Midbrain (tissue), 1 donor: ENCODE measurements at places on chromosomes 2 and 18.

DNA sequence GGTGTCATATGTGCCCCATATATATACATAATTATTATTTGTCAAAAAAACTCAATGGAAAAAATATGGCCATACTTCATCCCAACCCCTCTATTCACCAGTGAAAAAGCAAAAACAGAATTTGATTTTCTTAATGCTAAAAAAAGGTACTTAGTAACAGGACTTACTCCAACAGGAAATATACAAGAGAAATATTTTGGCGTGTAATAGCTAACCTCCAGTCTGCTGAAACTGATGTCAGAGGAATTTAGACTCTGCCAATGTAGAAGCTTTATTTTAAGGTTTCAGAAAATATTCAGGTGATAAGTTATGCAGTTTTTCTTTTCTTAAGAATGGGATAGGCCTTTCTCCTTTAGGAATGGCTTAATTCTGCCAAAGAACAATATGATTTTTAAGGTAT, 72.6 kb downstream of the TMEFF2 start:
- no peak for DNase-seq

DNA sequence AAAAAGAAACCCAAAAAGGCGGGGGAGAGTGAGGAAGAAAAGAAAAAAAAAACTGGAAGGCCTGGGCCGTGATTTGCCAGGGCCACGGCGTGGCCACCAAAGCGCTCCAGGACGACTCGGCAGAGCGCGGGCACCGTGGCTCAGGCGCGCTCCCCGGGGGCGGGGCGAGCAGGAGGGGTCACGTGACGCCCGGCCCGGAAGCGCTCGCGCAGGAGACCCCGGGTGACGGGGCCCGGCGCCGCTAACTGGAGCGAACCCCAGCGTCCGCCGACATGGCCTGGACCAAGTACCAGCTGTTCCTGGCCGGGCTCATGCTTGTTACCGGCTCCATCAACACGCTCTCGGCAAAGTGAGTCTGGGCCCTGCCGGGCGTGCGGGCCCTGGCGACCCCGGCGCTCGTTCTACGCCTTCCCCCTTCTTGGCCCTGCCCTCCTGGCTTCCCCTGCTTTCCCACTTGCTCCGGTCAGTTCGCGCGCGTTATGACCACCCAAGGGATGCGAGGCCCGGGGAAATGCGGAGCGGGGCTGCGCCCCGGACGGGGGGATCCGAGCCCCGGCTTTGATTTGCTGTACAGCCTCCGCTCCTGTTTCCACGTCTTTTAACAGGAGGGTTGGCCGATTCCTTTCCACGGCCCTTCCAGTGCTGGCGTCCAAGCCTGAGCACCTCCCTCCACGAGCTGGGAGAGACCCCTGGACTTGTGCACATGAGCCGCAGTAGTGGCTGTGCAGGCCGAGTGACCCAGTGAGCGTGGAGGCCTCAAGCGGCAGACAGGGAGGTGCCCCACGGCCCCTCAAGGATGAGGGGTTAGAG, at the start of gene SLC35F6:
SLC35F6 (plus strand) TSS at position 207 of the 810 bp plus-strand sequence; CDS start at position 273, 66 bp downstream.
- peak; percentile 87 for DNase-seq

DNA sequence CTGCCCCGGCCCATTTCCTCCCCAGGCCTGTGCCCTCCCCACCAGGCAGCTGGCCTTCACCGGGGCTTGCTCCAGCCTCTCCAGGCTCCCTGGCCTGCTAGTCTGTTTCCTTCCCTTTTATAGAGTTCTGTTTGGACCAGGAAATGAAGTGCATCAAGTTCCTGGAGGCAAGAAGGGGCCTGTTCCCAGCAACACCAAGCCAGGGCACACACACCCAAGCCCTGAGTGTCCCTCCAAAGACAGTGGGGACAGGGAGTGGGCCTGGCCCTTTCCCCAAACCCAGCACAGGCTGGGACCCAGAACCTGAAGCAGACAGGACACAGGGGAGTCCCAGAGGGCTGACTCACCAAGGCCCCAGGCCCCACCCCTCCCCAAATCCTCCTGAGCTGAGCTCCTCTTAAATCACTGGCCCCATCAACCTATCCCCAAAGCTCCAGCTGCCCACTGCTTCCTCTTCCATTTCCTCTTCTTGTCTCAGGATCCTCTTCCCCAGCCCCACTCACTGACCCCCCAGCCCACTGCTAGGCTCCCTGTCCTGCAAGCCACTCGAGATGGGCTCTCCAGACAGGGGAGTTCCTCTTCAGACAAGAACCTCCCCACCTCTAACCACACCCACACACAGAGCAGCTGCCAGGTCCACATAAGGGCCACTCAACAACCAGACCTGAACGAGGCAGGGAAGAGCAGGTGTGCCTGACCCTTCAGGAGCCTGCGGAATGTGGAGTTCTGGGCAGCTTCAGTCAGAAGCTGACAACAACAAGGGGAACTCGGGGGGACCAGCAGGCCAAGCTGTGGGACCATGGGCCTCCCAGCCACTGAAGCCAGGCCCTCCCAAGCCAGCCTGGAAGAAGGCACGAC, 74.2 kb downstream of the TNS1 start:
- no peak for DNase-seq

DNA sequence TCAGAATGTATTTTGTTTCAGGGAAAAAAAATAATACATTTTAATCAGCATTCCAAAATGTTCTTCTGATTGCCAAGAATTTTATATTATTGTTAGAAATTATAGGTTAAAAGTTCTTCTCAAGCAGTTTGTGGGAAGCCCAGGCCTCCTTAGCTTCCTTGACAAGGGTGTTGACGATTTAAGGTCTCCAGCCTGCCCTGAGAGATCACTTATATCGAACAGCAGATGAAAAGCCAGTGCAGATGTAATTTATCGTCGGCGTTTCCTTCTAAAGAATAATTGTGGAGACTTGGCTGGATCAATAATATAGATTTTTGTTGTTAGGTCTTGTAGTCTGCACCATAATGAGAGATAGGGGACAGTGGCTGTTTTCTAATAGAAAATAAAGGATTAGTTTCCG, 280.6 kb downstream of the ZNF407 start:
- no peak for DNase-seq

- no peak for DNase-seq
These were observed 383.4 kb downstream of the CBLN2 start for GRCh38 chr18:72160510-72161445.

DNA sequence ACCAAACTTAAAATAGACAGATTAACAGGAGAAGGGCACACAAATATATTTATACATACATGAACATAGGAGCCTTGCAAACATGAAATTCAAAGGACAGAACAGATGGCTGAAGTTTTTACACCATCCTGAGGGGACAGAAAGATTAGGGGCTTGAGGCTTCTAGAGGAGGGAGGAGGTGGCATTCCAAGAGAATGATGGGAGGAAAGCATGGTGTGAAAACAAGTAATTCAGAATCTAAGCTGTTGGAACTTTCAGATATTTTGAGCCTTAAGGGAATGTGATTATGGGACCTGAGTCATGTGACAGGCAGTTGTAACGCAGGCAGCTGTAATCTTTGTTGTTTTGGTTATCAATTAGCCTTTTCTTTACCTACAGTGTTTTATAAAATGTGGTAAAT, 225.2 kb upstream of the SPOPL start:
- DNase-seq, result no peak

DNA sequence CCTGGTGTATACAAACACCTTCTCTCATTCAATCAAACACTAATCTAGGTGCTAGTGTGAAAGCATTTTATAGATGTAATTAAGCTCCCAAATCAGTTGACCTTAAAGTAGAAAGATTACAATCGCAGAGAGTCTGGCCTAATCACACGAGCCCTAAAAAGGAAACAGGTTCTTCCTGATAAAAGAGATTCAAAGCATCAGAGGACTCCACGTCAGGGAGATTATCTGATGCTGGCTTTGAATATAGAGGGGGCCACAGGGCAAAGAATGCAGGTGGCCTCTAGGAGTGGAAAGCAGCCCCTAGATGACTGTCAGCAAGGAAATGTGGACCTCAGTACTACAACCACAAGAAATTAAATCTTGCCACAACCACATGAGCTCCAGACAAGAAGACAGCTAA, 28.2 kb upstream of the ZC3H15 start:
- DNase-seq, result no peak
